Right ventricle myocardium superior (tissue), 1 donor: ENCODE measurements at places on chromosomes 16 and 17.

DNA sequence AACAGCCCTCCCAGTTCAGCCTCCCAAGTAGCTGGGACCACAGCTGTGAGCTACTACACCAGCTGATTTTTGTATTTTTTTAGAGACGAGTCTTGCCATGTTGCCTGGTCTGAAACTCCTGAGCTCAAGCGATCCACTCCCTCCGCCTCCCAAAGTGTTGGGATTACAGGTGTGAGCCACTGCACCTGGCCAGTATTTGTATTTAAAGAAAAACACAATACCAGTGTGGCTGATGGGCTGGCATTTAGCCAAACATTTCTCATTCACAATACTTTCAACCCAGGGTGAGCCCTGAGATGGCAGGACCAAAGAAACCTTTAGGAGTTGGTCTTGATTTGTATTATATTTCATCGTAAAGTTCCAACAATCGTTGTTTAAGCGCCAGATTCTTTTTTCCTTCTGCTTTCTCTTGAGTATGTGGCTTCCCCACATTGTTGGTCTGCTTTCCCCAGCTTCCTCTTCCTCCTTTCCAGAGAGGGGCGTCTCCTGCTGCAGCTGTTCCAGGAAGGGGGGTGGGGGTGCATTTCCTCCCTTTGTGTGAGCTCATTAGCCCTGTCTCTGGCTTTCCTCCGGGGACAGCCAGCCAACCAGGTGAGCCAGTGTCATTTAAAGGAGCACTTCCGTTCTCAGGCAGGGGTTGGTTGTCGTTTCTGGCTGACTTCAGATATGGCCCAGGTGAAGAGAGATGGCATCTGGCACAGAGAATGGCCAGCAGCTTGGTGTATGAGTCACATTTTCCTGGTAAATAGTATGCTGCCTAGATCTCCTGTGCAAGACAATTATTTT lies 79.9 kb downstream of the GPRC5B start:
- peak; percentile 77 for DNase-seq

- DNase-seq: no peak
Observed at GRCh38 chr17:20187049-20187448, 177.9 kb downstream of the SPECC1 start.

DNA sequence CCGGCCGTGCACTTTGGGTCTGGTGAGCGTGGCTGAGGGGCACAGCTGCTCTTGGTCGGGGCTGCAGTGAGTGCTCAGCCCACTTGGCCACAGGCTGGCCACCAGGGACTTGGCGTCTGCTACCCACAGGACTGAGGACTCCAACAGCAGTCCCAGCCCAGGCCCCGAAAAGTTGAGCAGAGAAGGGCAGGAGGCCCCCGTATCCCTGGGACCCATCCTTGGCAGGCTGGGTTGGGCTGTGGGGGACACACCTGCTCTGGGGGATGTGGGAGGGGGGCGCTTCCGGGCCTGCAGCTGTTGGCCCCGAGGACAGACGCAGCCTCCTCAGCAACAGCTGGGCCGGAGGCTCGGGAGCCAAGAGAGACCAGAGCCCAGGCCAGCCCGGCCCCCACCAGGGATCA lies 19.4 kb upstream of the SSTR5 start:
- DNase-seq: no peak

DNA sequence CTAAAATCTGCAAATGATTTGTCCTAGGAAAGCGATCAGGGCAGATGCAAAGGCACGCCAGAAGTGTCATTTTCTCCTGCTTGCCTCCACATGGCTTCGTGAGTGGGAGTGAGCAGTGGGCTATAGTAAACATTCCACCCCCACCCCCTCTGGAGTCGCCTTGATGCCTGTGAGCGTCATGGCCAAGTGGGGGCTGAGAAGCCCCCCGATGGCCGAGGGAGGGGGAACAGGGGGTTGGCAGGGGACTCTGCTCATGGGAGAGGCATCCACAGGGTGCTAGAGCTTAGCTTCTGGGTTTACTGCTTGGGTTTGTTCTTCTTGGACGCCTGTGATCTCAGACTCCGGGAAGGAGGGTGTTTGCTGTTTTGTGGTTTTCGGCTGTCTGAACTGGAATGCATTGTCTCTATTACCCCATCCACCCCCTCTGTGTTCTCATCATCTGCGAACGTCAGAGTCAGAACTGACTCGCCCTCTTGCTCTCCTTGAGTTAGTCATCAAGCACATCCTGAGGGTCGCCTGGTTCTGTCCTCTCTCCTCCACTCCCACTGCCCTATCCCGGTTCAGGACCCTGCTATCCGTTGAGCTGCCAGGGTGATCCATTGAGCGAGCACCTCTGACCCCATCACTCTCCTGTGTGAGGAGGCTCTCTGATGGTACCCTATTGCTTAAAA lies 15.4 kb downstream of the TNS4 start:
- no peak for DNase-seq

DNA sequence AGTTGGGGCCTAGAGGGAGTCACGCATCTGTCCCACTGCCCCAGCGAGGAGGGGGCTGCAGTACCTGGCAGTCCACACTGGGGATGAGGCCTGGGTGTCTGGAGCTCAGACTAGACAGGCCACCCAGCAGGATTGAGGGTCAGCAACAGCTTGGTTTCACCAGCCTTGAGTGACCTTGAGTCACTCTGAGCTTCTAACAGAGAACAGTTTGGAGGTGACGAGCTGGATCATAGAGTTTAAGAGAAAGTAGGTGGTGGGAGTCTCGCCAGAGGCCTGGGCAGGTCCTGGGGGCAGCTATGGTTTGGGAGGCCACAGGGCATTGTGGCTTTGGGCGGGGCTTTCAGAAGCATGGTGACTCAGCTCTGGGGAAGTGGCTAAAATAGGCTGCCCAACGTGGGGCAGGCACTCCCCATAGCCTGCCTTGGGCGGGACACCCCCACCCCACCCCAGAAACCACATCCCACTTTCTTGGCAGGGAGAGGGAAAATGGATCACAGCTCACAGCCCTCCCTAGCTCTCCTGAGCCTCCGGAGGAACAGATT lies 20.5 kb downstream of the CDC42EP4 start:
- DNase-seq: peak; percentile 80

GRCh38 chr17:76727745-76728456 lies 1.3 kb downstream of the METTL23 start:
- DNase-seq: no peak

DNA sequence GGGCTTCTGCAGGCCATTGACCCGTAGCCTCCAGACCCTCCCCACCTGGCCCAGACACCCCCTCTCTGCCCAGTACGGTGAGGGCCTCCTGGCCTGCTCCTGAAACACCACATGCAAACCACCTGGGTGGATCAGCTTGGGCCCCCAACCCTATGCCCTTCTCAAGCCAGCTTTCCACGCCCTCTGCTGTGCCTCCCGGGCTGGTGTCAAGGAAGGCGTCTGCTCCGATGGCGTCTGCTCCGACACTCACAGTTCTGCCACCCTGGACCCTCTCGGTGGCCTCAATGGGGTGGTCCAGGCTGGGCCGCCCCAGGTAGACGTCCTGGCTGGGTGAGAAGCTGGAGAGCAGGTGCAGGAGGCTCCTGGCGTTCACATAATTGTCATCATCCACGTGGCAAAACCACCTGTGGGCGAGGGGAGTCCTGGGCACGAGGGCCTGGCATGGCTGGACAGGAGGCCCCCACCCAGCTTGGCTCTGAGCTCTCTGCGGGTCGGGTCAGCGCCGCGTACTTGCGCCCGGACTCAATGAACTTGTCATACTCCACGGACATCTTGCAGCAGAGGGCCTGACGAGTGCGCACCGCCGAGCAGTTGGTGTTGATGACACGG lies 1.4 kb downstream of the RFNG start:
- DNase-seq: no peak

DNA sequence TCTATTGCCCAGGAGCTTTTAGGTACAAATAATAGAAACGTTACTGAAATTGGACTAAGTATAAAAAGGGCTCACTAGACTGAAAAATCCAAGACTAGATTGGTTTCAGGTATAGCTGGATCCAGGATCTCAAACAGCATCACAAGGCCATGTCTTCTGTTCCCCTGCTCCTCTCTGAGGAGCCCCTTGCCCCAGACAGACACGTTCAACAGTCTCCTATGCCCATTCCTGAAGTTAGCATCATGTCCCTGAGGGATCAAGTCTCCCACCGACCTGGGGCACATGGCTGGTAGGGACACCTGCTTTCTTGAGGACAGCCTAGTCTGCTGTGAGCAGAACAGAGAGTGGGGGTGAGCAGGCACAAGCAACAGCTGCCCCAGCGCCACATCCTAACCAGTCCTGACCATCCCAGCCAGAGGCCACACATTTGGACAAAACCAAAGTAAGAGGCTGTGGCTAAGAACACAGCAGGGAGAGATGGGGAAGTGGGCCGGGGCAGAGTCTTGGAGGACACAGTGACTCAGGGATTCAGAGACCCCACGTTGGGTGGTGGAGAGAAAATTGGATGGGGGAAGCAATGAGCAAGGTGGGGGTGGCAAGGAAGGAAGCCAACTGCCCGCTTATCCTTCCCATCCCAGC lies 10.5 kb upstream of the MMP2 start:
- DNase-seq: no peak

GRCh38 chr17:16269658-16270057 lies 52.6 kb downstream of the PIGL start:
- no peak for DNase-seq
